ENCODE measurements at places on chromosomes 16 and 17.
A peak's percentile ranks its signal among the peaks of the same experiment; 100 is the strongest.

GRCh38 chr17:37318931-37319594 is 56.7 kb upstream of the C17orf78 start:
- no peak for DNase-seq

GRCh38 chr16:30488764-30489605 is 16.4 kb downstream of the ITGAL start:
- no peak for DNase-seq

GRCh38 chr16:252366-253337 is 18.0 kb downstream of the FAM234A start:
- DNase-seq: no peak

- no peak for DNase-seq
These were observed 1.8 kb upstream of the SLC4A1 start for GRCh38 chr17:44269535-44270240.

DNA sequence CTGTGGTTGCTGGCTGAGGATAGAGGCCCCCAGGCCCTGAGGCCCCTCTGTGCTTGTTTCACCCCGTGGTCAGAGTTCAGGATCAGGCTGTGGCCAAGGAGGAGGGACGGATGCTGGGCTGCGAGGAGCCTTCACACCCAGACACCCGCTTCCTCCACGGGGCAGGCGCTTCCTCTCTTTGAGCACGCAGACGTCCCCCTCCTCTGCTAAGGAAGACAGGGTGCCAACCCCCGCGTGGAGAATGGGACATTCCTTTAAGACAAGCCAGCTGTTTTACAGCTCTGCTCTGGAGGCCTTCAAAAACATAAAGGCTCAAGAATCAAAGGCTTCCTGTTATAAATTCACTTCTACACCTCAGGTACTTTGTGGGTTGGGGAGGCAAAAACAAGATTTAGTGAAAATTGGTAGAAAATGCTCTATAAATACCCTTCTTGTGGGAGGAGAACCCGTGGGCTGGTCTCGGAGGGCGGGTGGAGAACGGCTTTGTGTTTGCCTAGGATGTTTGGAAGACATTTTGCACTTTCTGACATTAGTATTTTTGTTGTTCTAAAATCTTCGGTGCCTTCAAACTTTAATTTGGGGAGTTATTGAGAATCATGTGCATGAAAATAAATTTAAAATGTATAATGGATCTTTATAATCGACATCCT is 60.8 kb upstream of the FOXF1 start:
- DNase-seq: no peak

DNA sequence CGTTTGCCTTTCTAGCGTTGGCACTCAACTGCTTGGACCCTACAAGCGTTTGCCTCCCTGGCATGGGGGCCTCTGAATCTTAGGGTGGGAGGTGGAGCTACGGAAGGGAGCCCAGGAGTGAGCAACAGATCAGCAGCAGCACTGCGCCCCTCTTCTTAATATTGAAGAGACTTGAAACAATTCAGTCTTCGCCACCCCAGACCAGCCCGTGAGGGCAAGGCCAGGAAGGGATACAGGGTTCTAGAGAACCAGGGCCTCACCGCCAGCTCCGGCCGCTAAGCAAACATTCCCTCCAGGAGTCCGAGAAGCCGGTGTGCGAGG is 1.5 kb upstream of the GPRC5C start:
- DNase-seq: no peak

DNA sequence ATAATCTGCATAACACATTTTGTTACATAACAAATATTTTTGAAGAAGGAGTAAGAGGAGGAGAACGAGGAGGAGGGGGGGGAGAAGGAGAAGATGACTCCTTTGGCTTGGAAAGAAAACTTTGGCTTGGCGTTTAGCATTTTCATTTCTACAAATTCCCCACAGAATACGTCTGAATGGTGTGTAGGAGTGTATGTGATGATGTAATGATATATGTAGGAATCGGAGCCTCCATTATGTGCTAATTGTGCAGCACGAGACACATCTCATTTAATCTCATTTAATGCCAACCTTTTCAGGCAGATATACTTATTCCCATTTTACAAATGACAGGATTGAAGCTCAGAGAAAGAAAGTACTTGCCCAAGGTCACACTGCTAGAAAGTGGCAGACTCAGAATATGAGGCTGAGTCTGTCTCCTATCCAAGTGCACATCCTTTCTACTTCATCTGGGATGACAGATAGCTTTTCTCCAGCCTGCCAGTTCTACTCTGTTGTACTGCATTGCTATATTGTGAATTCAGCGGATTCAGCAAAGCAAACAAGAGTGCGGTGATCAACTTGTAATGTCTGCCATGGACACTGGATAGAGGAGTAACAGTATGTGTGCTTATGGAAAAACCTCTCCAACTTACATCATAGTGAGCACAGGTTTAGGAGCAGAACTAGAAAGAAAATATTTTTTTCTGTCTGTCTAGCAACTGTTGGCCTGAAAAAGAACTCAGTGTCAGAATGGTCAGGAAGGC is 10.4 kb upstream of the SLC47A2 start:
- DNase-seq: no peak

- DNase-seq: no peak
These were observed 5.6 kb upstream of the PGS1 start for GRCh38 chr17:78372841-78373240.

DNA sequence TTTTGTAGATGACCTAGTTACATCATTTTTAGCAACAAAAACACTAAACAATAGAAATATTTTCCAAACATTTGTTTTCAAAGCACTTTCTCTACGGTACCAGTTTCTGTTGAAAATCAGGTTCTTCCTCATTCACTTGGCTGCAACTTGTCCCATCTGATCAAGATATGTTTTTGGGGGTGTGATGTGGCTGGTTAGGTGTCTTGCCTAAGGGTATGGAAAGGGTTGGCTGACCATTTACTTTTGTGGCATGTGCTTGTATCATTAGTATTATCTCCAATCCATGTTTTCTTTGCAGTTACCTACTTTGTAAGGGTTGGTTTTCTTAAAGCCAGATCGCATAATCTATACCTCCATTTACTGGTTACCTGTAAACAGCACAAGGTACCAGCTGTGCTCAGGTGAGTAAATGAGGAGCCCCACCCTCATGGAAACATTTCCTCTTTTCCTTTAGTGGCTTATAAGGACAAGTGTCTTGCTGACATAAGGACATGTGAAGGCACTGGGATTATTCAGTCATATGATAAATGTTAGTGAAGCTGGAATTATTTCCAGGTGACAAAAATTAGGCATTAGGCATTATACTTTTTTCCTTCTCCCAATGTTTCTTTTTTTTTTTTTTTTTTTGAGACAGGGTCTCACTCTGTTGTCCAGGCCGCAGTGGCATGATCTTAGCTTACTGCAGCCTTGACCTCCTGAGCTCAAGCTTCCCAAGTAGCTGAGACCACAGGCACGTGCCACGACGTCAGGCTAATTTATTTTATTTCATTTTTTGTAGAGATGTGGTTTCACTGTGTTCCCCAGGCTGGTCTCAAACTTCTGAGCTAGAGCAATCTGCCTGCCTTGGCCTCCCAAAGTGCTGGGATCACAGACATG is 162.0 kb downstream of the CCDC182 start:
- DNase-seq: no peak

DNA sequence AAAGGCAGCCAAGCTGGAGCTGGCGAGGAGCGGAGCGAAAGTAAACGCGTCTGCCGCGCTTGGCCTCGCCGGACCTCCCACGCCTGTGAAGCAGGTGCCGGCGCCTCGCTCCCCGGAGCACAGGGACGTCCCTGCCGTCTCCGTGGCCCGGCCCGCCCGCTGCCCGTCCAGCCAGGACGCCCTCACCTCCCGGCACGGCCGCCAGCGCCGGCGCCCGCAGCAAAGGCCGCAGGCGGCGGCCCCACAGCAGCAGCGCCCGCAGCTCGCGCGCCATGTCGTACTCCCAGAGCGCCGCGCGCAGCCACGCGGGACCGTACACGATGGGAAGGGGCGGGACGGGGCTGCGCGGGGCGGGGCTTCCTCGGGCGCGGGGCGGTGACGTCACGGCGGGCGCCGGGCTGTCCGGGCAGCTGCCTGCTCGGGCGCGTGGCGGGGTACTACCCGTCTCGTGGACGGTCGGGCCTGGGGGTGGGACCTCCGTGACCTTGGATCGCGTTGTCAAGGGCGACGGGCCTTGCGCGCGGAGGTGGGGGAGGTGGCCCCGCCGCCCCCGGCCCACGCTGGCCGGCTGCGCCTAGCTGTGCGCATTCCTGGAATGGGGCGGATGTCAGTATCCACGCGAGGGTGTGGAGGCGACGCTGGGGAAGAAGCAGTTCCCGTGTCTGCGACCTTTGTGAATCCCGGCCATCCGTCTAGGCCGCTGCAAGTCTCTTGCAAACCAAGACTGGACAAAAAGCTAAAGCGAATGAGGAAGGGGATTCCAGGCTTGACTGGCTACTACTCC is at the start of gene TRAP1:
Gene TRAP1, minus strand, starts transcription at position 290 of the 784 bp plus-strand sequence. Its CDS starts 16 bp downstream, at position 274.
- DNase-seq: no peak

DNA sequence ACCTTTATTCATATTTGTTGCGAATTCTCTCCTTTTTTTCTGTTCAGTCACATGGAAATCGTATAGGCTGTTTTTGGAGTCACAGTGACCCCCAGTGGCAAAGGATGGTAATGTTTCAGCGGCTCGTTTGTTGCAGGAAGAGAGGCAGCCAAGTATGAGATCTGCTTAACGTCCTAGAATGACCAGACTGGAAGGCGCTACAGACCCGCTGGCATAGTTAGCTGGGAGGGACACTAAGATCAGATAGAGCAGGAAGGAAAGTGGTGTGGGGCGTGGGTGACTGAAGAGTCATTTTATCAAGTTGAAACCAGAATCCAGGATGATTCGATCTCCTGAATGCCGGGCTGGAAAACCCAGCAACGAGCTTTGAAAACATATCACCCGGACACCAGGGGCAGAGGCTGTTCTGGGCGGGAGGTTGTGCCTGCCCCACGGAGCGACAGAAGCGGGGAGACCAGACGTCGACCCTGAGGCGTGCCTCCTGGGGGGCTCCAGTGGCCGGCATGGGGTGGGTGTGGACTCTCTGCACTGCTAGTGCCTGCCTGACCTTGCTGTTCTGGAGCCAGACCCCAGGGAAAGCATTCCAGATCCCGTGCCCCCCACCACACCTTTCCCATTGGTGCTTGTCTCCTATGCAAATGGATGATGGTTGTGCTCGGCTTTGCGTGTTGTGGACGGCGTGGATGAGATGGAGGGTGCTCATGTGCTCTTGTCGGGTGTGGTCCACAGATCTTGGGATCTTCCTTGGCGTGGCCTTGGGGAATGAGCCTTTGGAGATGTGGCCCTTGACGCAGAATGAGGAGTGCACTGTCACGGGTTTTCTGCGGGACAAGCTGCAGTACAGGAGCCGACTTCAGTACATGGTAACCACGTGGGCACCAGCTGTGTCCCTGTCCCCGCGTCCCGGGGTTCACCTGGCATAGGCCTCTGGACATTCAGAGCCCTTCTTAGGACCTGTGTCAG is 7.7 kb downstream of the IL34 start:
- DNase-seq: no peak

GRCh38 chr16:35193956-35194355 is 1734.5 kb downstream of the TP53TG3F start:
- DNase-seq: no peak

DNA sequence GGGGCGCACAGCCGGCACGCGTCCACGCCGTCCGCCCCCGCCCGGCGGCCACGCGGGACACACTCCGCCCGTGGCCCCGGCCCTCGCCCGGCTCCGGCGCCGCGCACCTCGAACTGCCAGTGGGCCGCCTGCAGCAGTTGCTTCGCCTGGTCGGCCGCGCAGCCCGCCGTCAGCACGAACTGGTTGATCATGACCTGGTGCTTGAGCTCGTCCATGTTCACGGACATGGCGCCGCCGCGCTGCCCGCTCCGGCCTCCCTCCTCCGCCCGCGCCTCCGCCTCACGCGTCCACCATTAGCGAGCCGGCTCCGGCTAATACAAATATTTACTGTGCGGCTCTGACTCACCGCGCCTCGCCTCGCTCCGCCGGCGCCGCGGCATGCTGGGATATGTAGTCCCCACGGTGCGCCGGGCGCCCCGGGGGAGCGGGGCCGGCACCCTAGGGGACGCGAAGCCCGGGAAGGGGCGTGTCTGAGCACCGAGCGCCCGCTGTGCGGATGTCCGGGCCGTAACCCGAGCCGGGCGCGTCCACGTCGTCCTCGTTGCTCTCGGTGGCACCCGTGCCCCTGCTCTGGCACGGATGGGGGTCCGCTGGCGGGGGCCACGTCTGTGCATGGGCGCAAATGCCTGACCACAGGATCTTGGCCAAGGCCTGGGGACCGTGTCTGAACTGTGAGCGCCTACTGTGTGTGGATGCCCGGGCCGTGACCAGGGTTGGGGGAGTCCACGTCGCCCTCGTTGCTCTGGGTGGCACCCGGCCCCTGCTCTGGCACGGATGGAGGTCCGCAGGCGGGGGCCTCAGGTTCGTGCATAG is at the start of gene UBALD1:
Gene UBALD1, minus strand, starts transcription at position 318 of the 813 bp plus-strand sequence. Its CDS starts 91 bp downstream, at position 227.
- DNase-seq: peak; percentile 62

DNA sequence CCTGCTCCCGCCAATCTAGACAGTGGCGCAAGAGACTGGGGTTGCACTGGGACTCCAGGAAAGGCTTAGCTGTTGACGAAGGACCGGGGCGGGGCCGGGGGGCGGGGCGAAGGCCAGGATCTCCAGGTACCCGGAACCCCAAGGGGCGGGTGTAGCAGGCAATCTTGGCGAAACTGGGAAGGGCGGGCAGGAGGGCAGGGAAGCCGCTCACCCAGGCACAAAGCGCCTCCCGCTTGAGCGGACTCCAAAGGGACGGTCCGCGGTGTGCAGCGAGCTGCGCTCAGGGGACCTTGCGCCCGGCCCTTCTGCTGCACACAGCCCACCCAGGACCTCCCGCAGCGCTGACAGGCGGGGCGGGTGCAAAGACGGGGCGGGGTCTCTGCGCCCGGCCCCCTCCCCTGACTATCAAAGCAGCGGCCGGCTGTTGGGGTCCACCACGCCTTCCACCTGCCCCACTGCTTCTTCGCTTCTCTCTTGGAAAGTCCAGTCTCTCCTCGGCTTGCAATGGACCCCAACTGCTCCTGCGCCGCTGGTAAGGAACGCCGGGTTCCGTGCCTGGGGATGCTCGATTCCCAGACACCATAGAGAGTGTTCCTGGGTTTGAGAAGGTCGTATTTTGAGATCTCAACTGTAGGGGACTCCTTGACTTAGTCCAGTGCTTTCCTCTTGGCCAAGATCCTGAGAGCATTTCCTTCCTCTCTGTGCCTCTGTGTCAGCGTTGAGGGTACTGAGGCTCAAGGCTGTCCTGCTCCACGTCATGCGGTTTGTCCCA is at the start of gene MT1F:
Gene MT1F, plus strand, starts transcription at position 405 of the 772 bp plus-strand sequence. Its CDS starts 100 bp downstream, at position 505.
- DNase-seq: no peak
